ENCODE measurements at places on chromosomes 5 and 9. TPM values are rescaled to one million over a fixed set of nuclear protein-coding genes. Genes with fewer than 3 reads are reported as not detected.

DNA sequence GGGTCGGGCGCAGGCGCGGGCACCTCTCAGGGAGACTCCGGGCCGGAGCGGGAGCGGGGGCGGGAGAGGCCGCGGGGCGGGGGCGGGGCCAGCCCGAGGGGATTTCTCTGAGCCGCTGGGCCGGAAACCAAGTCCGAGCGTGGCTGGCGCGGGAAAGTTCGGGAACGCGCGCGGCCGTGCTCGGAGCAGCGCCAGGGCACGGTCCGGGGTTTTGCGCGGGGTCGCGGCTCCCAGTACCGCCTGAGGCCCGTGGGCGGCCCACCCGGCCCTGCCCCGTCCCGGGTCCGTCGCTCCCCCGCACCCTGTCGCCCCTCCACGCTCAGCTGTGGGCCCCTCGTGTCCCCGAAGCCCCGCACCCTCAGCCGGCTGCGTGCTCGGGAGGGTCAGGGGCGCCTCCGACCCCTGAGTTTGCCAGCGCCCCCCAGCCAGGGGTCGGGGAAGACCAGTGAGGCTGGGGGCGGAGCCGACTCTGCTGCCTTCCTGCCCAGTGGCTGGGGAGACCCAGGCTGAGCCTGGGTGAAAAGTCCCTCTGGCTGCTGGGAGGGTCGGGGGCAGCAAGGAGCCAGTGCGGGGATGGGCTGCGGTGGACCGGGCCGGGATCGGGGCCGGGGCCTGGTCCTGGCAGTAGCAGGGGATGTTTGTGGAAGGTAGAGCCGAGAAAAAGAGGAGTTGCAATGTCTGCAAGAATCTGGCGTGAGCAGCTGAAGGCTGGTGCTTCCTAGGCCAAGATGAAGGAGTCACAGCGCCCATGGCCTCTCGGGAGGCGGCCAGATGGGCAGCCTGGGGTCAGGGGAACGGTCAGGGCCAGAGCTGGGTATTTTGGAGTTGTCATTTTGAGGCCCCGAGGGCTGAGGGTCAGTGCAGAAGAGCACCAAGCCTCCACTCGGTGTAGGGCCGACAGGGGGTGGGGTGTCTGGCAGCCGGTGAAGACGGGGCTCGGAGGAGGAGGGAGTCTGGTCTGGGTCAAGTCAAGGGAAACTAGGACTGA is 588 bp downstream of the TRAF2 start:
- DNase-seq: peak; percentile 20

- DNase-seq: peak; percentile 55
Measured at GRCh38 chr9:137218754-137219271, 3.2 kb downstream of the RNF208 start.

GRCh38 chr5:35440409-35440808 is 177.3 kb upstream of the SPEF2 start:
- no peak for DNase-seq

DNA sequence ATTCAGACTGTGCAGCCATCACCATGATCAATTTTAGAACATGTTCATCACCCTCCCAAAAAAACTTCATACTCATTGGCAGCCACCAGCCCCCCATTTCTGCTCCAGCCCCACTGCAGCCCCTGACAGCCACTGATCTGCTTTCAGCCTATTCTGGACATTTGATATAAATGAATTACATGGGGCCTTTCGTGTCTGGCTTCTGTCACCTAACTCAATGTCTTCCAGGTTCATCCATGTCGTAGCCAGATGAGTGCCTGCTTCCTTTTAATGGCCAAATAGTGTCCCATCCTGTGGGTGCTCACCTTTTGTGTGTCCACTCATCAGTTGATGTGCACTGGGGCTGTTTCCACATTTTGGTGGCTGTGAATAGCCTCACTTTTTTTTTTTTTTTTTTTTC is 63.5 kb downstream of the HMCN2 start:
- no peak for DNase-seq

- no peak for DNase-seq
Measured at GRCh38 chr5:157088342-157088990, 20.4 kb downstream of the HAVCR2 start.

- no peak for DNase-seq
Measured at GRCh38 chr9:135648494-135649410, 9.4 kb upstream of the GLT6D1 start.

- no peak for DNase-seq
Measured at GRCh38 chr5:7755958-7756357, 95.0 kb downstream of the CFAP90 start.

GRCh38 chr5:51488803-51489642 is 105.8 kb downstream of the ISL1 start:
- no peak for DNase-seq

DNA sequence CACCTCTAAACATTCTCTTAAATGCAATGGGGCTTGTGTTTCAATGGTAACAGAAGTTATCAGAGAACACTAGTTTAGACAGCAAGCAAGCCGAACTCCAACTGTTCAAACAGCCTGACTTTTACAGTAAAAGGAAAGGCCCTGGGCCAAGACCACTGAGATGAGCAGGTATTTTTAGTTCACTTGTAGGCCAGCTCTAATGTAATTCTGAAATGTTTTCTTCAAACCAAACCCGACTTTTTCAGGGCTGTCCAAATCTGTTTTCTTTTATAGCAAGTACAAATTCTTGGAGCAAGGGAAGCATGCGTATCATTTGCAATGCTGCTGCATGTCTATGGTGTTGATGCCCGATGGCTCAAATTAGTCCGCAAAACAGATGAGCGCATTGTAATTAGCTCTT is 192.9 kb downstream of the SLF1 start:
- no peak for DNase-seq

CATSPER3 gene
- 0.09 TPM for total RNA-seq

LPAR1 gene
- total RNA-seq: 39.2 TPM

SEMA6A gene
- 0.41 TPM for total RNA-seq

Measured in fibroblast of the aortic adventitia (primary cell).